Fibroblast of upper back skin (primary cell): ENCODE measurements at places on chromosomes 2 and 18.

DNA sequence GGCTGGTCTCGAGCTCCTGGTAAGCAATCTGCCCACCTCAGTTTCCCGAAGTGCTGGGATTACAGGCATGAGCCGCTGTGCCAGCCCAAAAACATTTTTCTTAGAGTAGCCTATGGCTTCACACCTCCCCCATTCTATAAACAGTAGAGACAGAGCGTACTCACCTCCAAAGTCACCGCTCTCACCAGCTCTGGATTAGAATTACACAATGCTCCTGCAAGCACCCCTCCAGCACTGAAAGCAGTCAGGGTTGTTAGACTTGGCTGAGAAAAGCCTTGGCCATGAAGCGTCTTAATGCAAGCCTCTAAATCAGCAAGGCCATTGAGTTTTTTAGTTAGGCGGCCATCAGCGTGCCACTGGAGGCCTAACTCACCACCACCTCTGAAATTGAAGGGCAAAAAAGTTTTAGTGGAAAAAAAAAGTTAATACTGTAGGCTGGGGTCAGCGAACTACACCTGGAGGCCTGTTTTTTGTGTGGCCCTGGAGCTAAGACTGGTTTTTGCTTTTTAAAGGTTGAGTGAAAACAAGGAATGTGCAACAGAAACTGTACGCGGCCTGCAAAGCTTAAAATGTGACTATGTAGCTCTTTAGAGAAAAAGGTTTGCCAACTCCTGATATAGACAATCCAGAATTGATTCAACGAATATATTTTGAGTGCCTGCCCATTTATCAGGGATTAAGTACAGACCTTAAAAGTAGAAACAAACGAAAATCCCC, 34.6 kb downstream of the PREPL start:
- no peak for DNase-seq

DNA sequence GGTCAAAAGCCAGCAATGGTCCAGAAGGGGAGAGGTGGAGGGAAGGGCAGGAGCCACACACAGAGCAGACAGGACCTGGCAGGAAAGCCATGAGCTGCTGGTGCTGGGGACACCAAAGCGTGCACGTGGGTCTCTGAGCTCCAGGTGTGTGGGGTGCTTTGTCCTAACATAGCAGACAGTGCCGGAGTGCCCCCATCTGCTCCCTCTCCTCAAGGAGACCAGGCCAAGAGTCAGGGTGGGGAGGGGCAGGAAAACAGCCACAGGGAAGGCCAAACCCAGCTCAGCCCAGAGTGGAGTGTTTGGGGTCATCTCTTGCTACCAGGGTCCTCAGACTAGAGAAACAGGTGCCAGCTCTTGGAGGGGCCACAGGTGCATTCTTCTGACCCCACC, 4.2 kb upstream of the GPC1 start:
- DNase-seq, result no peak

GRCh38 chr2:166444306-166444705, 49.7 kb downstream of the SCN7A start:
- no peak for DNase-seq

- no peak for DNase-seq
These were observed 48.6 kb downstream of the KLHL14 start for GRCh38 chr18:32724071-32724749.

DNA sequence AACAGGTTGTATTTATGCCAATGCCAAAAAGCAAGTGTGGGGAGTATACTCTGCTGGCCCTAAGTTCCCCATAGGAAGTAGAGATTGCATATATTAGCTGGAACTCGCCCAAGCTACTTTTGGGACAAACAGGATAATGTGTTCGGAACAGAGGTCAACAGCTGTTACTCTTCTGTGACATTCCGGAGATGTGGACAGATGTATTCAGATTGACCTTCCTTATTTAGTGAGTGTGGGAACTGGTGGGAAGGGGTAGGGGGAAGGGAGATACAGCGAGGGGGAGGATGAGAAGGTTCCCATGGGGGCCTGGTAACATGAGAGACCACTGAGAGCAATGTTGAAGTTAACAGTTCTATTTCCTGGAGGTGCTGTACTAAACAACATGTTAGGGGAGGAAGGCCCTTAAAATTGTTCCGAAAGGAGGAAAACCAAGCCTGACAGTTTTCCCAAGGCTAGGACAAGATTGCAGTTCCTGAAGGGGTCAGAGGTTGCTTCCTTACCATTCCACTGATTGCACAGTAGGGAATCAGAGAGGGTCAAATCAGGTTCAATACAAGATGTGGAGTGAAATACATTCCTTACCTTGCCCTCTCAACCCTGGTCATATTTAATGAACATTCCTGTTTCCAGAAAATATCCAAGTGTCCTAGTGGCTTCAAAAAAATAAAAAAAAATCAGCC, 14.3 kb upstream of the CD28 start:
- no peak for DNase-seq

- peak; percentile 72 for DNase-seq
These were observed 48.2 kb downstream of the HAUS1 start for GRCh38 chr18:46152436-46152807.

DNA sequence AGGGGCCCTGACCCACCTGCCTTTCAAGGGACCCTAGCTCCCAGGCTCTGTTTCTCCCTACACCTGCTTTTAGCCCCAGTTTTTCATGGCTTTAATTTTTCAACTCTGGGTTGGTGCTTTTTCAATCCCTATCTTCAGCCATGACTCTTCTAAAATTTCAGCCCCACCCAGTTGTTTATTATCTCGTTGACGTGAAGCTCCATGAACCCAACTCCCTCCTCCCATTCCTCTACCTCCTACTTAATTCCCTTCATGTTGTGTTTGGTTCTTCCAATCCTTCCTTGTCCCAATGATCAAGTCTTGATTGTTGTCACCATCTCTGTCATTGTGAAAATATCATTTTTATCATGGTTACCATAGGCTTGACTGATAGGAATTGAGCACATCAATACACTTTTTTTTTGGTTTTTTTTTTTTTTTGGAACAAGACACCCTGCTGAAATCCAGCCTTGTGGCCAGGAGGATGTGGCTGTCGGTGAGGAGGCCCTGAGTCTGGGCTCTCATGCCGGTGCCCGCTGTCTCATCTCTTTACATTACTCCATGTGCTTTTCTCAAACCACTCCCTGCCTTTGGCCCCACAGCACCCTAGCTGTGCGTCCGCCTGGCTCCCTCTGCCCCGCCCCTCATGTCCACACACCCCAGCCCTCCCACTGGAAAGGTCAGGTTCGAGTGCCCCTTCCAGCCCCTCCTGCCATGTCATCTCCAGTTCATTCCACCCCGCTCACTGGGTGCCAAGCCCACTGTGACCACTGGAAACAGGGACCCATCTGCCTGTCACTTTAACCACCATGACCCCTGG, 39.3 kb downstream of the NAPG start:
- DNase-seq, result no peak

GRCh38 chr2:70768590-70769085, 638 bp upstream of the ADD2 start:
- DNase-seq, result no peak

GRCh38 chr2:46268196-46268595, 29.0 kb upstream of the EPAS1 start:
- DNase-seq, result no peak

DNA sequence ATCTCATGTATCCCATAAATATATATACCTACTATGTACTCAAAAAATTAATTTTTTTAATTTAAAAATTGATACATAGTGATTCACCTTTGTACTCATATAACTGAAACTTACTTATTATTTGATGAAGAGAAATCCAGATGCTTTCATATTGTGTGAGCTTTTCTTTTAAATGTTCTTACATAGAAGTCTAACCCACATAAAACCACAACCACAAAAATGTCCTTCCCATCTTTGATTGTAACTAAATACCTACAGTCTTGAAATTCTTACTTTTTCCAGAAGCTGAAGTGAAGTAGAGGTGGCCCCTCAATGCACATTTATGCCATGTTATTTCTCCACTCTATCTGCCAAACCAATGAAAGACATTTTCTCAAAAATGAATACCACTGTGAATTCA, 117.9 kb upstream of the COL5A2 start:
- peak; percentile 95 for DNase-seq

DNA sequence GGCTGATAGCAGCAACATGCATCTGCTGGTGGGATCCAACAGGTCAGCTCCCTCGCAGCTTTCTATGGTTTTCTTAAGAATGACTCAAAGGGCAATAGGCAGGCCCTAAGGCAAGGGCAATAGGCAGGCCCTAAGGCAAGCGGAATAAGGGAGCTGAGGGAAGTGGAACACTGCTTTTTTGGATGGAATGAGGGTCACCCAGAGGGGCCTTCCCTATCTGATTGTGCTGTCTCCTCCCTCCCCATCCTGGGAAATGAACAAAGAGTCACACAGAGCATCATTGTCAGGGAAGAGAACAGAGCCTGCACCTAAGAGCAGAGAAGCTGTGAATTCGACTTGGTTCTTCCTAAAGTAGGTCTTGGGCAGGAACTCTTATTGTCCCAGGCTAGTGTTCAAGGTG, 43.3 kb upstream of the PTPRM start:
- no peak for DNase-seq

GRCh38 chr18:6286585-6286984, 128.1 kb downstream of the L3MBTL4 start:
- no peak for DNase-seq

- DNase-seq, result no peak
These were observed 2.2 kb upstream of the DLX1 start for GRCh38 chr2:172082944-172083627.

GRCh38 chr2:62208758-62209114, 12.8 kb downstream of the B3GNT2 start:
- DNase-seq, result no peak

- DNase-seq, result no peak
These were observed 634.3 kb downstream of the TMEM182 start for GRCh38 chr2:103396152-103396551.

DNA sequence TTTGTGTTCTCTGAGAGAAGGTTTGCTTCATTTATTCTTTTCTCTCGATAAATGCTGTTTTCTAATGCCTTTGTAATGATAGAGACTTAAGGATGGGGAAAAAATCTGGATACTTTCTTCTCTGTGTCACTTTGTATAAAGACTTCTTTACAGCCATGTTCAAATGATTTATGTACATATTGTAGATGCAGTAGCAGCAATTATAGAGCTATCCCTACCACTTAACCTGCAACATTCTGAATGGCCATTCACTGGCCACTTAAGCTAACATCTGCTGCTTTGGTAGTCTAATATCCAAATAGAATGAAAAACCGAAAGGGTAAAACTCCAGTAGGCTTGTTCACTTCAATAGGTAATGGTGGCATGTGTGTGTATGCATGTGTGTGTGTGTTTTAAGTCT, 97.8 kb downstream of the CSRNP3 start:
- DNase-seq, result no peak

GRCh38 chr2:68390114-68390513, 25.0 kb downstream of the PLEK start:
- DNase-seq, result no peak

DNA sequence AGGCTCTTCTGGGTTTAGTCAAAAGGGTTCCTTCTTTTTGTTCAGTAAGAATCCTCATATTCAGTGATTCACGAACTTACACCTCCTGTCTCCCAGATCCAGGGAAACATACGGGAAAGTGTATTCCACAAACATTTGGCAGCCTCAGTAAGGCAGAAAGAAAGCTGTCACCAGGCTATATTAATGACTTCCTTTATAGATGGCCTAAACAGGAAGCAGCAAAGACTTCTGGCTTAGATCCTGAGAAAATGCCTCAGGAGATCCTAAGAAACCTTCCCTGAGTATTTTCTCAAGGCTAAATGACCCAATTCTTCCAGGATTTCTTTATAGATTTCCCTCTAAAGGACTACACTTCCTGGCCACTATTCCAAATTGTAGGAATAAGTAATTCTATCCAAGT, 1995.5 kb upstream of the CELF4 start:
- peak; percentile 79 for DNase-seq

GRCh38 chr18:45775743-45776142, 49.7 kb upstream of the SIGLEC15 start:
- no peak for DNase-seq

DNA sequence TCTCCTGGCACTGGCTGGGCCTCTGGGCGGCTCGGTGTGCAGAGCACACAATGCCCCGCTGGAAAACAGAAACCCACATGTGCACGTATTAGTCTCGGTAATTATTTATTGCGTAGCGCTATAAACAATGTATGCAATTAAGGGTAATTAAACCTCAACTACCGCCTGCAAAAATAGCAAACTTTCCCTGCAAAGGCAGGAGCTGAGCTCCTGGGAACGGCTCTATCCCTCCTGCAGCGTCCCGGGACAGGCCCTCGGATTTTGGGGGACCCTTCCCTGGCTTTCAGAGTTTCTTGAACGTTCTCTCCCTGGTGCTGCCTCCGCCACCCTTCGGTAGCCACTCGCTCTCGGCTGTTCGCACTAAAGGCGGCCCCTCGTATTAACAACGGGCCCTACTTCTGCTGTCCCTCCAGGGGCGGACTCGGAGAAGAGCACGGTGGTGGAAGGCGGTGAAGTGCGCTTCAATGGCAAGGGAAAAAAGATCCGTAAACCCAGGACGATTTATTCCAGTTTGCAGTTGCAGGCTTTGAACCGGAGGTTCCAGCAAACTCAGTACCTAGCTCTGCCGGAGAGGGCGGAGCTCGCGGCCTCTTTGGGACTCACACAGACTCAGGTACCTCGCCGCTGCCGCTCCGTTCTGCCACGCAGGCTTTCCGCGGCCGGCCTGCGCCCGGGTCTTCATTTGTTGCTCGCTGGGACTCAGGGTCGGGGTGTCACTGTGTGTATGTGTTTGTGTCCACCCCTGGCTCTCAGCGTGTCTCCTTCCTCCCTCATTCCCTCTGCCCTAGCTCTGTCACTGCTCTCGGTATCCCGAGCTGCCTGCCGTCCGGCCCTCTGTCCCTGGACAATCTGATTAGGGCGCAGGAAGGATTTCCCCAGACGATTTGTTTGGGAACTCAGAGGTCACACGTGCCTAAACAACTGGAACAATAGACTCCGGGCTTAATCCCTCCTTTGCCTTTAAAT, 1.2 kb downstream of the DLX1 start:
- no peak for DNase-seq

DNA sequence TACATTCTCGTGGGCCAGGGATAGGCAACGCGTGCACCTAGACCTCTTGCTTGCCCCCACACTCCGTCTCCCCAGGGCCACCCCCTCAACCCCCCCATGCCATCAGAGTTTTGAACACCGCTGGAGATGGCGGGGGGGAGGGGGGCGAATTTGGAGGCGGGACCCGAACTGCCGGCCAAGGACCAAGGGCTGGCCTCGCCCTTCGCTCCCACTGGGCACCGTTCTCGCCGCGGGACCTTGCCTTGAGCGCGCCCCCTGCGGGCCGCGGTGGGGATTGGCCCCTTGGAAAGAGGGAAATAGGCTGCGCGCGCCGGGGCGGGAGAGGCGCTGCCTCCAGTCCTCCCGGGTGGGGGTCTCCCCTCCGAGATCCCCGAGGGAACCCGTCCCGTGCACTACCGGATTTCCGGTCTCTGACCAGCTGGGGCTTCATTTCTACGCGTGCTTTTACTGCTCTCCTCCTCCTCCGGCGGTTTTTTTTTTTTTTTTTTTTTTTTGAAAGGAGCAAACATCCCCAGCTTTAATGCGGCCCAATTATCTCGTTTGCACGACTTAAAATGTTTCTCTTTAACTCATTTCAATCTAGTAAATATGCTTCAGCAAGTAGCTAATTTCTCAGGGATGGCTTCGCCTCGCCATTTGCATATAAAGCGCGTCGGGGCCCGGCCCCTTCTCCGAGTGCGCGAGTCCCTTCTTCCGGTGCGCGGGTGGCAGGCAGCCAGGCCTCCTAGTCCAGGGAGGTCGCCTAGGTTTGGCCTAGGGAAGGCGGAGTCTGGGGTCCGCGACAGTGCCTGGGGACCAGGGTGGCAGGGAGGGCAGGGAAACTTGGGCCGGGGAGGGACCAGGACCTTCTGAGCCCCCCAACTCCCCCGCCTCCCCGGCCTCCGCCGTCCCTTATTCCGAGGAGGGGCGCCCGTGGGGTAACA, 10.0 kb upstream of the GBX2 start:
- peak; percentile 56 for DNase-seq
